ENCODE measurements at places on chromosomes 1 and 21. TPM values are rescaled to one million over a fixed set of nuclear protein-coding genes. Genes with fewer than 3 reads are reported as not detected.
A peak's percentile ranks its signal among the peaks of the same experiment; 100 is the strongest.

GRCh38 chr1:8230292-8230621, 87.7 kb upstream of the SLC45A1 start:
- H3K27ac ChIP-seq, result no peak overlapping the region
- H3K4me3 ChIP-seq, result no peak overlapping the region
- no peaks in the 10 kb centered on the region for H3K4me1 ChIP-seq
- DNase-seq, result no peak
- H3K36me3 ChIP-seq, result no peaks in the 10 kb centered on the region

DNA sequence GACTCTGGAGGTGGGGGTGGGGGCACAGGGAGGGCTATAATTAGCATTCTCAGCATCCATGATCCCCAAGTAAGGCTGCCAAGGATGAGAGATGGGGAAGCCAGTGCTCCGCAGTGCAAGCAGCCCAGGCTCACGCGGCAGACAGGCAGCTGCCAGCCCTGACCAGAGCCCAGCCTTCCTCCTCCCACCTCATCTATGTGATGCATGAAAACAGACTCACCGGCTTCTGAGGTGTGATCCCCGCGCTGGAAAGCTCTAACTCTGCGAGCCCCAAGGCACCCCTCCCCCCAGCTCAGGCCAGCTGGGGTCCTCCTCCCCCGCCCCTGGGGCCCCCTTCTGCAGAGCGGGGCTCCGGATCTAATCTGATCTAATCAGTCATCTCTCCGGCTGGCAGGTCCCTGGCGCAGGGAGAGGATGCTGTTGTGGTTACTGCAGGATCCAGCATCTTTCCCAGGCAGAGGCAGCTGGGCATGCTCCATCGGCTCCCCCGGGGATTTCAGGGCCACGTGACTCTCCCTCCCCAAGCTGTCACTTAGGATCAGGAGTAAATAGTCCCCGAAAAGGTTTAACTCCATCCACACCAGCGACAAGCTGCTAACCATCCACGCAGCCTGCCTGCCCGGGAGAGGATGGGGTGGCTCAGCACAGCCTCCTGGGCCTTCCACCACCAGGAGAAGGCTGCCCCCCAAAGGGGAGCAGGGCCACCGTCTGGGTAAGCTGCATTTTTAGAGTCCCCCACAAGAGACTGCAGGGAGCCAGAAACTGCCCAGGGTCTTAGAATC, at the start of gene PLEKHA6:
Gene PLEKHA6 (minus strand): TSS at position 456 of the 782 bp plus-strand sequence. CDS start 86,202 bp downstream, outside the sequence.
- H3K27me3 ChIP-seq, result no peaks in the 10 kb centered on the region
- no peak within 1 kb of the TSS for H3K27ac ChIP-seq
- no peaks in the 10 kb centered on the region for H3K36me3 ChIP-seq
- peaks cover 2% of the 10 kb centered on the region for H3K4me1 ChIP-seq
- peak; percentile 24 for DNase-seq
- no peak within 1 kb of the TSS for H3K4me3 ChIP-seq

DNA sequence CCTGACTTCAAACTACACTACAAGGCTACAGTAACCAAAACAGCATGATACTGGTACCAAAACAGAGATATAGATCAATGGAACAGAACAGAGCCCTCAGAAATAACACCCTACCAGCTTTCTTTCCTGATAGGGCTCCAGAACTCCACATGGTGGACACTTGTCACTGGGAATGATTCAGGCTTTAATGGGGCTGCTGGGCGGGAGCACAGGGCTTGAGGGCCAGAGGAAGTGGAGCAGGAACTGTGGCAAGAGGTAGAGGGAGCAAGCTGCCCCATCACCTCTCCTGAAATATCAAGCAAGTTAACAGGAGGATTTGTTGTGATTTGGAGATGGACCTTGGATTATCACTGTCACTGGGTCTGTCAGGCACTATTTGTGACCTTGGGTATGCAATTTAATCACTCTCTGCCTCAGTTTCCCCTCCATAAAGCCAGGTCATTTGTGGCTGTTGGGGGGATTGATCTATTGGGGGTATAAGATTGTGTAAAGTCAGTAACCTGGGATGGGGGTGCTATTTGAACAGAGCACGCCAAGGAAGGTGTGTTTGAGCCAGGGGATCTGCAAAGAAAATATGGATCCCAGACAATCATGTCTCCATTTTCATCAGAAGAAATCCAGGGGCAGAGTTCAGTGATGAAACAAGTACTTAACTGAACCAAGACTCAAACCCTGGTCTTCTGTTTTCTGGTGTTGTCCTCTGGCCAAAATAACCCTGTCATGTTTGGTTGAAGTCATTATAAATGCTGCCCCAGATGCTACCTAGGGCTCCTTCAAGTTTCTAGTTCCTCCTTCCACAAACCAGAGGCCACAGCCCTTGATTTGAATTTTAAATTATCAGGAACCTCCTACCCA, 25.2 kb downstream of the ETS2 start:
- no peaks in the 10 kb centered on the region for H3K4me1 ChIP-seq
- H3K4me3 ChIP-seq, result no peak overlapping the region
- DNase-seq, result no peak
- no peaks in the 10 kb centered on the region for H3K36me3 ChIP-seq
- no peak overlapping the region for H3K27ac ChIP-seq

- DNase-seq, result no peak
- H3K4me3 ChIP-seq, result no peak overlapping the region
- H3K4me1 ChIP-seq, result peaks cover 2% of the 10 kb centered on the region
- no peak overlapping the region for H3K27ac ChIP-seq
- no peaks in the 10 kb centered on the region for H3K36me3 ChIP-seq
Measured at GRCh38 chr1:43062527-43063095, 103.9 kb upstream of the SLC2A1 start.

DNA sequence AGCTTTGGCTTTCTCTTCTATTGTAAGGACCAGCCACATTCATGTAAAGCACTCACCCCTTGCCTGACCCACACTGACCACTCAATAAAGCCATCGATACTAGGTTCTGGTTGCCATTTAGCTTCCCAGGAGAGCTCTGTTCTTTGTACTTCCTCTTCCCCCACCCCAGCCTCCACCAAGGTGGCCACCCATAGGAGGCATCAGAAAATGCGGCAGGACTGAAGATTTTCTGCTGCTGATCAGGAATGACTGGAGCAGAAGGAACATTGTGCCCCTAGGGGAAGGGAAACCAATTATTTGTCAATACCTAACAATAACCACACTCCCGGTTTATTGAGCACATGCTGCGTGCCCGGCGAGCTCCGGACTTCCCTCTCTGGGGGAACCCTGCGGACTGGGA, 5.2 kb upstream of the SMIM12 start:
- H3K4me3 ChIP-seq, result no peak overlapping the region
- H3K27ac ChIP-seq, result no peak overlapping the region
- DNase-seq, result no peak
- H3K4me1 ChIP-seq, result peaks cover 6% of the 10 kb centered on the region
- no peaks in the 10 kb centered on the region for H3K36me3 ChIP-seq

GRCh38 chr21:45559216-45560105, 17.2 kb upstream of the SLC19A1 start:
- no peak for DNase-seq
- H3K4me3 ChIP-seq, result no peak overlapping the region
- H3K27me3 ChIP-seq, result no peaks in the 10 kb centered on the region
- no peaks in the 10 kb centered on the region for H3K36me3 ChIP-seq

DNA sequence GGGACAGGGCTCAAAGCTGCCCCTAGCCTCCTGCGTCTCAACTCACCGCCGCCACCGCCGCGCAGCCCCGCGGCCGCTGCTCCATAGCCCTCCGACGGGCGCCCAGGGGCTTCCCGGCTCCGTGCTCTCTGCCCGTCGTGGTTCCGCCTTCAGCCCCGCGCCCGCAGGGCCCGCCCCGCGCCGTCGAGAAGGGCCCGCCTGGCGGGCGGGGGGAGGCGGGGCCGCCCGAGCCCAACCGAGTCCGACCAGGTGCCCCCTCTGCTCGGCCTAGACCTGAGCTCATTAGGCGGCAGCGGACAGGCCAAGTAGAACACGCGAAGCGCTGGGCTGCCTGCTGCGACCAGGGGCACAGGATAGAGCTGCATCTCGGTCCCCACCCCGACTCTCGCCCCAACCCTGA, at the start of gene TNFRSF25:
Gene TNFRSF25 (minus strand): TSS at position 151 of the 400 bp plus-strand sequence. CDS start 66 bp downstream, at position 85.
- H3K36me3 ChIP-seq, result no peaks in the 10 kb centered on the region
- H3K4me1 ChIP-seq, result peaks cover 3% of the 10 kb centered on the region
- H3K27ac ChIP-seq, result no peak within 1 kb of the TSS
- no peak for DNase-seq
- no peaks in the 10 kb centered on the region for H3K27me3 ChIP-seq

DNA sequence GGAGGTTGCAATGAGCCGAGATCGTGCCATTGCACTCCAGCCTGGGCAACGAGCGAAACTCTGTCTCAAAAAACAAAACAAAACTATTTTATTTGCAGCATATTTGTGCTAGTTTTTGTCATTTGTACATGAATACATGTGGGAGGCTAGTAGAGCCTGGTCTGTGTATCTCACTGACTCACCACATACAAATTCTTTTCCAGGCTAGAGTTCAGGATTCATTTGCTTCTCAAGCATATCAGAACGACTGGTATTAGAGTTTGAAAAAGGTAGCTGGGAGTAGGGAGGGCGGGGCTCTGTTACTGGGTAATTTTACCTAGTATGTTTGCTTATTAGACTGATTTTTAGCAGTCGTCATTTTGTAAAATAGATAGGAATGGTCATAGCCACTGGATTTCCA, 4.5 kb upstream of the TOR3A start:
- H3K27me3 ChIP-seq, result no peaks in the 10 kb centered on the region
- no peaks in the 10 kb centered on the region for H3K4me1 ChIP-seq
- no peak overlapping the region for H3K27ac ChIP-seq
- H3K36me3 ChIP-seq, result no peaks in the 10 kb centered on the region
- no peak for DNase-seq
- no peak overlapping the region for H3K4me3 ChIP-seq

- no peaks in the 10 kb centered on the region for H3K36me3 ChIP-seq
- H3K4me3 ChIP-seq, result no peak overlapping the region
- no peaks in the 10 kb centered on the region for H3K4me1 ChIP-seq
- H3K27ac ChIP-seq, result no peak overlapping the region
- no peak for DNase-seq
Measured at GRCh38 chr1:92563457-92564216, 76.9 kb upstream of the GFI1 start.

GRCh38 chr21:42818328-42818749, 61.0 kb downstream of the WDR4 start:
- no peak overlapping the region for H3K4me3 ChIP-seq
- peak; percentile 55 for DNase-seq
- no peaks in the 10 kb centered on the region for H3K4me1 ChIP-seq
- H3K27me3 ChIP-seq, result no peaks in the 10 kb centered on the region

DNA sequence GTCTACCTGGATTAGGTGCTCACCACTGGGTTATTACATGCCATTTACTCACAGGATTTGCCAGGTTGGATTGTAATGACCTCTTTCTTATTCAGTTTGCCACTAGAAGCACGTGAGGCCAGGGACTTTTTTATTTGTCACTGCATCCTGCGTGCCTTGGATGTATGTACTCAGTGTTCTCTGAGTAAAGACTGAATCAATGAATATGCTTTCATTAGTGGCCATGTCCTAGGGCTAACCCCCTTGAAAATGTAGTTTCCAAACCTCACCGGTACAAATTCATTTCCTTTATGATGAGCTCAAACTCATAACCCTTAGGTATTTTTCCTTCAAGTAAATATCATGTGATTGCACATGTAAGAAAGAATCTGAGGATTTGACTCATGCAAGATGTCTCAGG, 1.3 kb upstream of the ZP4 start:
- DNase-seq, result no peak
- H3K27me3 ChIP-seq, result no peaks in the 10 kb centered on the region
- no peaks in the 10 kb centered on the region for H3K4me1 ChIP-seq
- no peaks in the 10 kb centered on the region for H3K36me3 ChIP-seq
- H3K4me3 ChIP-seq, result no peak overlapping the region

- peak overlapping the region; percentile 85 for H3K27ac ChIP-seq
- H3K36me3 ChIP-seq, result no peaks in the 10 kb centered on the region
- H3K27me3 ChIP-seq, result no peaks in the 10 kb centered on the region
- H3K4me3 ChIP-seq, result peak overlapping the region; percentile 80
Measured at GRCh38 chr1:117120774-117121588, 568 bp downstream of the TRIM45 start.

CA6 gene
- not detected for total RNA-seq

GRCh38 chr1:41774471-41774990, 144.2 kb downstream of the HIVEP3 start:
- no peak overlapping the region for H3K4me3 ChIP-seq
- H3K36me3 ChIP-seq, result no peaks in the 10 kb centered on the region
- H3K27me3 ChIP-seq, result no peaks in the 10 kb centered on the region
- H3K4me1 ChIP-seq, result no peaks in the 10 kb centered on the region
- DNase-seq, result no peak
- no peak overlapping the region for H3K27ac ChIP-seq

DNA sequence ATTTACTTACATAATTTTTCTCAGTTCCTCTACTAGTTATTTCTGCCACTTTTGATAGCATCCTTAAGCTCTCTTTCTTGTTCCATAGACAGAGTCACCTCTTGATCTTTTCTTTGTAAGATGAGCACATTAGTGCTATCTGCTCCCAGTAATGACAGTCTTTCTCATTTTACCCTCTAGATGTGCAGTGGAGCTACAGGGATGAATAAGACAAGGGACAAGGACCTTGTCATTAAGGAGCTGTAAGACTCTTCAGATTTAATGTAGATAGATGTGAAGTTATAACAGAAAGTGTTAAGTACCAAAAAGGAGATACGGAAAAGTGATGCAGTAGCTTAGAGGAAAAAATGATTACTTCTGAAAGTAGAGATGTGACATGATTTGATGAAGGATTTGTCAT, 20.4 kb downstream of the SCP2 start:
- no peaks in the 10 kb centered on the region for H3K4me1 ChIP-seq
- no peaks in the 10 kb centered on the region for H3K27me3 ChIP-seq
- no peak overlapping the region for H3K4me3 ChIP-seq
- H3K27ac ChIP-seq, result no peak overlapping the region
- DNase-seq, result no peak
- H3K36me3 ChIP-seq, result no peaks in the 10 kb centered on the region

GRCh38 chr1:54377040-54377691, 29.0 kb downstream of the SSBP3 start:
- H3K27me3 ChIP-seq, result no peaks in the 10 kb centered on the region
- DNase-seq, result peak; percentile 54
- no peak overlapping the region for H3K4me3 ChIP-seq
- no peaks in the 10 kb centered on the region for H3K36me3 ChIP-seq

- no peaks in the 10 kb centered on the region for H3K27me3 ChIP-seq
- peaks cover 2% of the 10 kb centered on the region for H3K4me1 ChIP-seq
- H3K4me3 ChIP-seq, result no peak overlapping the region
- no peaks in the 10 kb centered on the region for H3K36me3 ChIP-seq
- DNase-seq, result no peak
Measured at GRCh38 chr1:93816970-93817678, 61.9 kb downstream of the DNTTIP2 start.

PIK3R3 gene
- total RNA-seq, result 15.9 TPM

FBLIM1 gene
- 70.8 TPM for total RNA-seq

GNG4 gene
- total RNA-seq, result 24.3 TPM

GRCh38 chr1:231970684-231971083, 344.1 kb downstream of the DISC1 start:
- H3K36me3 ChIP-seq, result no peaks in the 10 kb centered on the region
- no peak overlapping the region for H3K4me3 ChIP-seq
- DNase-seq, result no peak
- no peaks in the 10 kb centered on the region for H3K27me3 ChIP-seq
- H3K4me1 ChIP-seq, result no peaks in the 10 kb centered on the region

GRHL3 gene
- total RNA-seq, result 1.6 TPM

MROH9 gene
- total RNA-seq, result 0.08 TPM

GRCh38 chr1:230464671-230465070, 38.5 kb upstream of the PGBD5 start:
- no peak overlapping the region for H3K27ac ChIP-seq
- H3K4me1 ChIP-seq, result no peaks in the 10 kb centered on the region
- H3K36me3 ChIP-seq, result no peaks in the 10 kb centered on the region
- DNase-seq, result no peak
- H3K4me3 ChIP-seq, result no peak overlapping the region

- no peaks in the 10 kb centered on the region for H3K4me1 ChIP-seq
- no peak for DNase-seq
- no peaks in the 10 kb centered on the region for H3K36me3 ChIP-seq
- no peak overlapping the region for H3K4me3 ChIP-seq
Measured at GRCh38 chr1:47781171-47781959, 215.8 kb downstream of the TRABD2B start.
